ENCODE measurements at places on chromosomes 3 and 15. TPM values are rescaled to one million over a fixed set of nuclear protein-coding genes. Genes with fewer than 3 reads are reported as not detected.

DNA sequence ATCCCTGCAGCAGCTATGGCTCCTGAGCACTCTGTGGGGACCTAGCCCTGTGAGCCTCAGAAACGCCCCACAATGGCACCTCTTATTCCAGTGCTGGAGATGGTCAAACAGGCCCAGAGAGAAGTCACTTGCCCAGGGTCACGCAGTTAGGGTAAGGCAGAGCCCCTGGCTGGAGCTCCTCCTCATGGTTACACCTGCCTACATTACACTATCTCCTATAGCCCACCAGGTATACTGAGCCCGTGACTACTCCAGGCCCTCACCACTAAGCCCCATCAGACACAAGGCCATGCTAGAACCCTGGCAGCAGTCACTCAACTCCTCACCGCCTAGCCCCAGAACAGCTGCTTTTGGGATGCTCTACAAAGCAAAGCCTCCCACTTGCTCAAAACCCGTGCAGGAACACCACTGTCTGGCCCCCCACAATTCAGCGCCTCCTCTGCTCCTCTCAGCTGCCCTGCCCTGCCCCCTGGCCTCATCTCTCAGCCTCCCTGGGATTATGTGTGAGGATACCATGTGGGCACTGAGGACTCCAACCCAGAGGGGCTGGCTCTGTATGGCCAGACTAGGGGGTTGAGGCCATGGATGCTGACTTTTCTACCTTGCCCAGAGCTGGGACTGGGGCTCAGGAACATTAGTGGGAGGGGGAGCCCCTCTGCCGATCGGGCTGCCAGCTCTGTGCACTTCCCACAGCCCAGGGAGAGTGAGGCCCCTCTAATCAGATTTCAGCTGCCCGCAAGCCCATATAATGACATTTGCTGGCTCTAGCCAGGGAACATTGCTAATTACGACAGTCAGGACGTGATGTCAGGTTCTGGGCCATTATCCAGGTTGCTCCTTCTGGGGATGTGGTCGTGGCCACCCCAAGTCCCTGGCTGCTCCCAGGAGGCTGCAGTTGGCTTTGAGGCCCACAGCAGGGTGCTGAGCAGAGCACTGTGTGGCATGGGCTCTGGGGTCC lies 4.0 kb downstream of the NT5DC2 start:
- no peak for DNase-seq

- DNase-seq = no peak
Measured at GRCh38 chr3:127383656-127384179, 95.9 kb upstream of the PRR20G start.

GRCh38 chr3:77186728-77187127 lies 146.8 kb downstream of the ROBO2 start:
- DNase-seq = no peak

GRCh38 chr3:15500107-15500724 lies 21.3 kb downstream of the COLQ start:
- no peak for DNase-seq

The SLC28A1 gene
- not detected for total RNA-seq

The CBLB gene
- 61.0 TPM for total RNA-seq

Data from activated T-cell treated with anti-CD3 and anti-CD28 coated beads, Interleukin-2, amount 50 U/mL, for 4 hours (primary cell).